CD4-positive, alpha-beta T cell treated with Interleukin-4 for 1 hour (primary cell): ENCODE measurements at places on chromosomes 2 and 18.
A peak's percentile ranks its signal among the peaks of the same experiment; 100 is the strongest.

GRCh38 chr2:3482363-3482821, 36.9 kb downstream of the ADI1 start:
- DNase-seq = no peak

GRCh38 chr2:207490441-207490840, 39.3 kb upstream of the CREB1 start:
- no peak for DNase-seq

DNA sequence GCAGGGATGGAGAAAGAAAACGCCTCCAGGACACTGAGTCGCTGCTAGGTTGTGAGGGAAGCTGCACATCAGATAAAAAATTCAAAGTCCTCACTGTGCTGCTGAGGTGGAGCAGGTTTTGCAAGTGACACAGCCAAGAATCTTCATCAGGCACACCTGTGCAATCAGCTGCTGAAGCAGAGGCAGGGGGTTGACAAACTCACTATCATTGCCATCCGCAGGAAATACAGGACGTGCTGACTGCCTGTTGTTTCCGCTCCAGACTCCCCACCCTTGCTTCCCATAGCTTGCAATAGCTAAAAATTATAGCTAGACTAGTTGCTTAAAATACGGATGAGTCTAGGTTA, 147.8 kb upstream of the FHL2 start:
- DNase-seq = no peak

DNA sequence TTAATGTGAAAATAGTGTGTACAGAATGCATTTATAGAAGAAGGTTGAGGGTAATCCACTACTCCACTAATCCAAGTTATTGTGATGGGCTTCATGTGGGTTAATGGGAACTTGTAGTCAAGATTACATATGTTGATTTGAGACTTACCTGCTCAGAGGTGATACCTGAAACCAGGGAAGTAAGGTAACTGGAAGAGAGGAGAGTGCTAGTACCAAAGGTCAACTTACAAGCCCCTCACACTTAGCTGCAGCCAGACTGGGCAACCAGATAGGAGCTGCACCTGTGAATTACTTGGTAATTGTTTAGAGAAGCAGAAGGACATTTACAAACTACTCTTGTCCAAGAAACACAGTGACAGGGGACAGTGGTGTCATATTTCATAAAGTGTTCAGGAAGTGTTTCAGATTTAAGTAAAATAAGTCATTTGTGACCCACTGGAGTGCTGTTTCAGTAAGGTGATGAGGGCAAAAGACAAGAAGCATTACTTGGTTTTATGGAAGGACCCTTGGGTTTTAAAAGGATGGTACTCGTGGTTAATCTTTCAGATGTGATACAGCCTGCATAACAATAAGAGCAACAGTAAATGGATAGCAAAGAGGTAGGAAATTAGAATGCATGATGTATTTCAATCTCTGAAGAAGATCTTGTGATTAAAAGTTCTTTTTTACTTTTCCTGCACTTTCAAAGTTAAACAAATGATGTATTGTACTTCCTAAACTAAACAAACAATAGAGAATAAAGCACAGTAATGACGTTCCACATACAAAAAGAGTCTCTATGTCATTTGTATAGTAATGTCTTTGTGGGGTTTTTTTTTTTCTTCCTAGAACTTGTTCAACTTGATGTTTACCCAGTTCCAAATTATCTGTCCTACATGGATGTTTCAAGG, 189.3 kb downstream of the PHLPP1 start:
- no peak for DNase-seq

- DNase-seq = no peak
Observed at GRCh38 chr2:152200565-152201465, 25.3 kb upstream of the STAM2 start.

- no peak for DNase-seq
Observed at GRCh38 chr2:202104286-202104870, 31.3 kb downstream of the KIAA2012 start.

DNA sequence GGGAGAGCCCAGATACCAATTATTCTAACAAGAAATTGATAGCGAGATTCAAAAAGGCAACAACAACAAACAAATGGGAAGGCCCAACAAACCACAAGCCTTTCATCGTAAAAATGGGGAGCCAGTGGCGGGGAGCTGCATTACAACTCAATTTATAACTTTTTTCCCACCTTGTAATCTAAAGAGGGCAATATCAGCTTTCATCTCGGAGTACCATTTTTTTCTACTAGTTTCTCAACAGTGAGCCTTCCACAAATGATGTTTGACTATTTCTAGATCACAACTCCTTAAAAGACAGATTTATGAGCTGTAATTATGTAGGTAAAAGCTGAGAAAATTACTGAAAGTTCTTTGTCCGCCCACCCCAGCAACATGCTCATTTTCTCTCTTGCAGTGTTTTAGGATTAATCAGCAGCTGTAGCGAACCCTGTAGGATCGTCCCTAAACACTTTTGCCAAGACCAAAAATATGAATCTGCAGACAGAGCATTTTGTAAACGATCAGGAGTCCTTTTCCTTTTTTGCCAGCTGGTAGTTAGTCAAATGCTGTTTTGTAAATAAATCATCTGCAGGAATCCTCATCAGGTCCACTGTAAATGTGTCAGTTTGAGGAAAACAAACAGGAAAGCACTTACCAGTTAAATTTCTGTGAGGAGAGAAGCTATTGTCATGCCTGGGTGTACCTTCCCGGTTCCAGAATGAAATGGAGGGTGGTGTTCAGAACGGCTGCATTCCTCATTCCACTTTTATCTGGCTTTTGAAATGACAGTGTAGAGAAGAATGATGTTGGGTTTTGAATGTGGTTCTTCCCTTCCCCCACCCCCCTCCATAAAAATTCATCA, 53.2 kb downstream of the EEF1B2 start:
- no peak for DNase-seq

DNA sequence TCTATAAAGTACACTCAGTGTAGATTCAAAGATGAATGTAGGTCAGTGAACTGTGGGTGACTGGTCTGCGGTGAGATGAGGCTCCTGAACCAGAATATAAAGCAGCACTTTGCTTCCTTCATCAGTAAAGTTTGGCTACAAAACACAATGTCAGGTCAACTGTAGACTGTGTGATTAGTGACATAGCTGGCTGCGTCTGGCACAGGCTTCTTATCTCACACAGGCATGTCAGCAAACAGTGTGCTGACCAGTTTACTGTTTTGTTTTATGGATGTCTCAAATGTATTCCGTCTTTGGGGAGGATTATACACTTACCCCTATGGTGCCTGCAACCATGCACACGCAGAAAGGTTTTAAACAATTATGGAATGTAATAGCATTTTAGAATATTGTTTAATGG, 87.1 kb downstream of the ZNF236 start:
- DNase-seq = no peak

DNA sequence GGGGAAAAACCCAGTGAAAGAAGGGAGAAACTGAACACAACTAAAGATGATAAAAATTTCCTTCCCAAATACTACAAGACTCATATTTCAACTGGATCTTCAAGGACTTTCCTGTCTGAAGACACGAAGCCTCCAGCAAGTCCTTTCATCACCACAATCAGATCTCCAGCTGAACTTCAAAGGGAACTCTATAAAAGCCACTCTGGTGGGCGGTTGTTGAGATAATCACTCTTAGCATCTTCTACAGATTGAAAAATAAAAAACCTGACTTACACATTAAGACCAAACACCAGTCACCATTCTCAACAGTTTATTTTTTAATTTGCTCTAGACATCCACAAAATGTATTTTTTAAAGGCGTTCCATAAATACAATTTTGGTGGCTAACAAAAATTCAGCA, 4.4 kb downstream of the REV1 start:
- no peak for DNase-seq

DNA sequence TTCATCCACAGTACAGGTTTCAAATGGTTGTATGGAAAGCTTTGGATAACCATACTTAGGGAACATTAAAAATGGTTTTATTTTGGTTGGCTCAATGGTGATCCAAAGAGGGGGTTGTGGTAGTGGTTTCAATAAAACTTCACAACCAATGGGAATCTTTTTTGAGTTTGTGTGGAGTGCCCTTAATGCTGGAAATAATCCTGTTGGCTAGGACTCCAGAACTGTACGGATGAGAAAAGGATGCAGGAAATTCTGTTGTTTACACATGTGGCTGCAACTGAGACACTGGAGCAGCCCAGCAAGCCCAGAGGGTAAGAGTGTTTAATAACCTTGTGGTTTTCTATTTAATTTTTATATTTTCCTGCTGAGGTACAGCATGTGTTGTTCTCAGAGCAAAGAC, at the start of gene CCDC102B:
Gene CCDC102B (plus strand): TSS at position 210 of the 400 bp plus-strand sequence. CDS start 38,684 bp downstream, outside the sequence.
- no peak for DNase-seq

- no peak for DNase-seq
Observed at GRCh38 chr2:163656622-163657280, 79.1 kb downstream of the FIGN start.

GRCh38 chr2:239544143-239544917, 143.5 kb upstream of the HDAC4 start:
- DNase-seq = no peak

GRCh38 chr18:7668392-7668791, 101.3 kb downstream of the PTPRM start:
- DNase-seq = no peak

GRCh38 chr2:45172142-45172541, 162.9 kb upstream of the SIX2 start:
- DNase-seq = no peak

DNA sequence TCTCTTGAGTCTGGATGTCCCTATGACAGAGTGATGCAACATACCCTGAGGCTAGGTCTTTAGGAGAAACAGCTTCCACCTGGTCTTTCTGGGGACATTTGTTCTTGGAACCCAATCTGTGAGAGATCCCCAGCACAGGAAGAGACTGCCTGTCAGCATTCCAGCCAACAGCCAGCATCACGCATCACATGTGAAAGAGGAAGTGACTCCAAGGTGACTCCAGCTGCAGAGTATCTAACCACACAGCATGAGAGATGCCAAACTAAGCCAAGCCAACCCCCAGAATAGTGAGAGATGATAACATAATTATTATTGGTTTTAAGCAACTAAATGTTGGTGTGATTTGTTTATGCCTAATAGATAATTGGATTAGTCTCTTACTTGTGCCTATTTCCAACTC, 35.7 kb downstream of the C18orf63 start:
- peak; percentile 21 for DNase-seq

GRCh38 chr2:213227458-213227857, 56.8 kb upstream of the SPAG16 start:
- DNase-seq = no peak

DNA sequence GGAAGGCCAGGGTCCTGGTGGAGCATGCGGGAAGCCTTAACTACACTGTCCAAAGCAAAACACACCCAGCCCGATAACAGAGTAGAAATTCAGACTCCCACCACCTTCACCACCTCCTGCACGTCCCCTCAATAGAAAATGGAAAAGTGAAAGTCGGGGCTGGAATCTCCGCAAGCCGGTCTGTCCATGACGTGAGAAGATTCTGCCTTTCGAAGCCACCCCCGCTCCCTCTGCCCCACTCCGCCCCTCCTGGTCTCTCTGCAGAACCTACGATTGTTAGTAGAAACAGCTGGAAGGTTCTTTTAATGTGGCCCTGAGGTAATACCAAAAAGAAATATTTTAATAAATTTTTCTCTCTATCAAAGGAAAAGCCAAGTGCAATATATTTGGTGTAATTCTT, 116.4 kb downstream of the GBX2 start:
- DNase-seq = no peak

DNA sequence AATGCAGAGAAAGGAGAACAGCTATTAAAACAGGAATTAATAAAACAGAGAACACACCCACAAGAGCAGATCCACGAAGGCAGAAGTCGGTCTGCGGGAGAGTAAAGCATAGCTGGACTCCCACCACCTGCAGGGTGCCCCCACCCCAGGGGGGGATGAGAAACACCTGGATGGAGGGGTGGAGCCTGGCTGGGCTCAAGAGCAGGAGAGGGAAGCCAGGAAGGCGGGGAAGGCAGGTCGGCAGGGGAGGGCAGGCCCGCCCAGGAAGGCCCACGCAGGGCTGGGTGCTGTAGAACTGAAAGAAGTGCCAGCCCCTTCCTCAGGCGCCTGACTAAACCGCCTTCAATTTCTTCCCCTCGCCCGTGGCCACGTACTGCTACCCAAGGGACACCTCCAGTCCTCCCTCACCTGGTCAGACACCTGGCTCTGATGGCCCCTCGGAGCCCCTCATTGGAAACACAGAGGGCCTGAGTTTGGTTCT, 175.4 kb downstream of the HDAC4 start:
- peak; percentile 11 for DNase-seq

DNA sequence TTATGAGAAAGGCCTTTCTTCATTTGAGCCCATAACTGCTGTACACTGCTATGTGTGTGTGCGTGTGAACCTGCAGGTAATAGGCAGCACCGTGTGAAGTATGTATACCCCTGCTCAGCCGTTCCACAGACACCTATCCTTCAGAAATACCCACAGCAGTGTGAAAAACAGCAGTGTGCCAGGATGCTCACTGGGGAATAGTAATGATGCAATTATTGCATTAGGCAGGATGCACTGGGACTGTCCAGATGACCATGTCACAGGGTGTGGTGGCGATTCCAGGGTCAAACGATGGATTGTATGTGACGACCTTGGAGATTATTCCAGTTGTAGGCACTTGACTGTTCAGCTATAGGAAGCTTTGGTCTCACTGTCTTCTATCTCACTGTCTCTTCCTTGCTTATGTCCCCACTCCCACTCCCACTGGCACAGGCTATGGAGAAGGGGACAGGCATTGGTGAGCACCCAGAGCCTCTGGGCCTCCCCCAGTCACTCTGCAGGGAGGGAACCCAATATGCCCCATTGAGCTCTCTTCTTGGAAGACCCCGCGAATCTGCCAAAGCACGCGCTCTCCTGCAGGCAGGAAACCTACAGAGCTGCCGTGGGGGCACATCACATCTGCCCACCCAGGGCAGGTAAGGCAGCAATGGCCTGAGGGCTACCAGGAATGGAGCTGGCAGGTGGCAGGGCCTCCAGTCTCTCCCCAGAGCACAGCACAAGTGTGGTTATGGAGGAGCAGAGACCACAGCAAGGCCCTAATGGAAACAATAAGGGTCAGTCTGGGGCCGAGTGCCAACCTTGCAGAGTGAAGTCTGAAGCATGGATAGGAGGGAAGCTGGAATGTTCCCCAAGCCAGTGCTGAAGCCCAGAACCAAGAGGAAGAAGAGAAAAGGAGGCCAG, 518.9 kb upstream of the RAB6C start:
- no peak for DNase-seq

DNA sequence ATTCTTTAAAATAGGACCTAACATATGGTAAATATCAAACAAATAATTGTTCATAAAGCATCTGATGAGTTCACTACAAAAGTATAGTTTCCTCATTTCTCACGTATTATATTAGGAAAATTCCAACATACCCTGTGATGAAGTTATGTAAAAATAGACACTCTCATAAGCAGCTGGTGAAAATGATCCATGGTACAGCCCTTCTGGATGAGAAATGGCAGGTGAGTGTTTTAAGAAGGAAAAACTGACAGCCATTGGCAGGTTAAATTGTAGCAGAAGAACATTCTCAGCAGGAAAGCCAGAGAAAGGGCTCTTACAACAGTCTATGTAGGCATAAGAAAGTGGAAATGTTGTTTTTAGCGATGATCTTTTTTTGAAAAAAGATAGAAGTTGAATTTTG, 706.5 kb upstream of the FSHR start:
- no peak for DNase-seq

DNA sequence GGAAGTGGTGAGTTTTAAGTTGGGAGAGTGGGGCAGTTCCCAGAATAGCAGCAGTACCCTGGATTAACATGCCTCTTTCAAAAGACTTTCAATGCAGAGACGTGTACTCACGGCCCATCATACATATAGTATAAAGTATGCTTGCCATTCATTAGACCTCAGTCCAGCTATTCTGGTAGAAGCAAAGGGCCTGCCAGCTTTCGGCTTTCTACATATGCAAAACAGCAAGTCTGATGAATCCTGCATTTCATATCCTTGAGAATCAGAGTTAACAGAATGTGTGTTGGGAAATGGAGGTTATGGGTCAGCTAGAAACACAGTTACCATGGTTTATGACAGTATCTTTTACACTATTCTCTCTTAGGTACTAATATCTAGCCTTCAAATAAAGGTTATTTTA, 27.5 kb downstream of the SATB2 start:
- no peak for DNase-seq
